ENCODE measurements at places on chromosomes 13 and 19. TPM values are rescaled to one million over a fixed set of nuclear protein-coding genes. Genes with fewer than 3 reads are reported as not detected.

Gene PRODH2
- not detected for total RNA-seq

DNA sequence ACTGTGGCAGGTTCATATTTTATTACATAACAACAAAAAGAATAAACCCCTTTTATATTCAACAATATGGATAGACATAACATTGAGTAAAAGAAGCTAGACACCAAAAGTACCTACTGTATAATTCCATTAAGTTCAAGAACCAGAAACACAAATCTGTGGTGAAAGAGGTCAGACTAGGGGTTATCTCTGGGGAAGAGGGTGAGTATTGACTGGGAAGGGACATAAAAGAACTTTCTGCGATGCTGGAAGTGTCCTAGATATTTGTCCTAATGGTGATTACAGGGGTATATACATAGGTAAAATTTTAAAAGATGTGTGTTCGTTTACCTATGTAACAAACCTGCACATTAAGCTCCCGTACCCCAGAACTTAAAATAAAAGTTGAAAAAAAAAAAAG is 103.0 kb downstream of the SUCLA2 start:
- no peaks in the 10 kb centered on the region for H3K27me3 ChIP-seq
- no peaks in the 10 kb centered on the region for H3K4me1 ChIP-seq
- no peak for DNase-seq

Gene METTL21C
- total RNA-seq = not detected

- no peak for DNase-seq
- H3K36me3 ChIP-seq = peaks cover 58% of the 10 kb centered on the region
- no peaks in the 10 kb centered on the region for H3K27me3 ChIP-seq
- H3K4me3 ChIP-seq = no peak overlapping the region
- H3K27ac ChIP-seq = no peak overlapping the region
These were observed 19.9 kb upstream of the GPR183 start for GRCh38 chr13:99327126-99327525.

GRCh38 chr13:42337808-42338600 is 66.1 kb downstream of the AKAP11 start:
- H3K36me3 ChIP-seq = no peaks in the 10 kb centered on the region
- DNase-seq = no peak
- H3K4me3 ChIP-seq = no peak overlapping the region
- H3K27ac ChIP-seq = peak overlapping the region; percentile 63

DNA sequence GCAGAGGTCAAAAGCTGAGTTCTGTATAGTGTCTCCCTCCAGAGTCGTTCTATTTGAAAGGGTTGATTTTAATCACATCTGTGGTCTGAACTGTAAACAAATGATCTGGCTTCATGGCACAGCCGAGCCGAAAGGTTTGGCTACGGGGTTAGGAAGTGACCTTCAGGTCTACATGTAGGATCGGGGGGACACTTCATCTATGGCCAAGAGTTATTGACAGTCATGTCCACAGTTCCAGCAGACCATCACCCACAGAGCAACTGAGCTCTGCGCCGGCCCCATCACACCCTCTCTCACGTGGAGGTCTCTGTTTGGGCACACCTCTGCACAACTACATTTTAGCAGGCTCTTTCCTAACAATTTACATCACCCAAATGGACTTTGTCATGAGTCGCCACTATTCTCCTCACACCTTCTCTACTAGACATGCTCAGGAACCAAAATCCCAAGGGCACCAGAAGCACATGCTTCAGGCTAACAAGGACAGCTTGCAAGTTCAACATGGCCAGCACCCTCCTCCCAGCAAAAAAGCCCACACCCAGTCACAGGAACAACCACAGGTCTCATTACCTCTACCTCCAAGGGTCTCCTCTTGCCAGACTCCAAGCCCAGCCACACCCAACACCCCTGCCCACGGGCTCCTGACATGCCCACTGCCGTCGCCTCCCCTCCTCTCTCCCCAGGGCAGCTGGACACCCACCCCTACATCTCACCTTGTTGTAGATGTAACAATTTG is 36.1 kb upstream of the EPHX3 start:
- H3K36me3 ChIP-seq = peaks cover 40% of the 10 kb centered on the region
- DNase-seq = no peak
- H3K4me1 ChIP-seq = peaks cover 21% of the 10 kb centered on the region
- H3K27ac ChIP-seq = peak overlapping the region; percentile 47
- H3K4me3 ChIP-seq = no peak overlapping the region
- H3K27me3 ChIP-seq = no peaks in the 10 kb centered on the region

DNA sequence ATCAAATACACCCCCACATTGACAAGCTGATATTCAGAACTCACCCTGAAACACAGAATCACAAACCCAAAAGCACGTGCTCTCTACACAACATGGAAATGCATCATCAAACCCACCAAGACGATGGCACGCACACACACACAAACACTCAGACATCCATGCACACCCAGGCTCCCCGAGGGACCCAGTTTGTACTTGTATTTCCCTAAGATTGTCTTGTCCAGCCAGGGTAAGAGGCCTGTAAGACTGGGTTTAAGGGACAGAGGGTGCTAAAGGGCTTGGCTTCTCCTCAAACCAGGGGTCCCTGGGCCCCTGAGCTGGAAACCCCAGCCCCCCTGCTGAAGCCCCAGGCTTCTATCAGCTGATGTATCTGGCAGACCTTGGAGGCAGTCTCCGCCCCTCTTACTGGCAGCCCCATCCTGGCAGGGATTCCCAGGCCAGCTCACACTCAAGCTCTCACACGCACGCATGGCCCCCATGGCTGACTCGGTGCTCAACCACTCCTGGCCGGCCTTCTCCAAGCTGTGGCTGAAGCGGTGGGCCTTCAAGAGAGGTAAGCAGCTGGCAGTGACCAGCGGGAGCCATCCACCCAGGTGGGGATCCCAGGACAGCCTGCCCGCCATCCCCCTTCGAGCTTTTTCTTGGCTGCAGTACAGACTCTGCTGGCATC is 6.5 kb downstream of the ARHGEF18 start:
- no peaks in the 10 kb centered on the region for H3K27me3 ChIP-seq
- peaks cover 37% of the 10 kb centered on the region for H3K36me3 ChIP-seq
- H3K4me1 ChIP-seq = peaks cover 56% of the 10 kb centered on the region
- no peak overlapping the region for H3K4me3 ChIP-seq
- peak overlapping the region; percentile 76 for H3K27ac ChIP-seq

GRCh38 chr19:10315335-10316214 is at the start of gene FDX2:
FDX2 (minus strand) TSS chr19:10316015; CDS start chr19:10315996, 19 bp downstream.
- peak within 1 kb of the TSS; percentile 77 for H3K27ac ChIP-seq
- H3K4me3 ChIP-seq = peak within 1 kb of the TSS; percentile 93
- DNase-seq = peak; percentile 95
- peaks cover 28% of the 10 kb centered on the region for H3K36me3 ChIP-seq
- no peaks in the 10 kb centered on the region for H3K27me3 ChIP-seq

Gene PLVAP
- total RNA-seq = not detected

DNA sequence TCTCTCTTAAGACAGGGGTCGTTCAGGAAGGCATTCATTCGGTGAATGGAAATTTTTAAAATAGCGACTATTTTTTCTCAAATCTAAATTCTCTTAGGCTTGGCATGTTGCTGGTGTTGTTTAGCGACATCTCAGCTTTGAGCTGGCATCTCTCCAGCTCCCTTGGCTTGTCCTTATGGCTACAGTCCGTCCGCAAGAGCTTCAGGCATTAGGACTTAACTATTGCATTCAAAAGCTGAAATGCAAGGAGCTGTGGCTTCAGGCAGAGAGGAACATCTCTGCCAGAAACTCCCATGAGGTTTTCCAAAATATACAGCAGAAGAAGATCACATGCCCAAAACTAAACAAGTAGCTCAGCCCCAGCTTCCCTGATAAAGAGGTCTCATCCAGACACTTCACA is 578.5 kb downstream of the EFNB2 start:
- no peaks in the 10 kb centered on the region for H3K4me1 ChIP-seq
- no peak overlapping the region for H3K27ac ChIP-seq
- H3K36me3 ChIP-seq = no peaks in the 10 kb centered on the region
- peaks cover 1% of the 10 kb centered on the region for H3K27me3 ChIP-seq
- H3K4me3 ChIP-seq = no peak overlapping the region

DNA sequence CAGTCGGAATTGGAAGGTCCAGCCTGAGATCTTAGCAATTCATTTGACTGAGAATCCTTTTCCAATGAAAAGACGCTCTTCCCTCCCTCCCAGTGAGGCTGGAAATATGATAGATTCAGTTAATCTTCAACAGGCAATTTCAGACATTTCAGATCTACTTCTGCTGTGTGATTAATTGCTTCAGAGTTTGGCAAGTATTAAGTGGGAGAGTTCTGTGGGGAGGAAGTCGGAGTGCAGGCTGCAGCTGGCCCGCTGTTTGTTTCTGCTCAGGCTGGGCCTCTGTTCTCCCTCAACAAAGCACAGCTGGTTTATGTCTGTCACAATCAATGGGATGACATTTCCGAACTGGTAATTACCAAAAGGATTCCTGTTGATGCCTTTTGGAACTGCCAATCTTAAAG is 178.2 kb downstream of the NDFIP2 start:
- H3K27me3 ChIP-seq = peaks cover 14% of the 10 kb centered on the region
- no peak overlapping the region for H3K27ac ChIP-seq
- H3K4me3 ChIP-seq = no peak overlapping the region
- no peak for DNase-seq
- no peaks in the 10 kb centered on the region for H3K36me3 ChIP-seq
- peaks cover 2% of the 10 kb centered on the region for H3K4me1 ChIP-seq

Gene CEACAM19
- total RNA-seq = 1.3 TPM

Gene CD33
- not detected for total RNA-seq

Gene U2AF1L4
- 42.5 TPM for total RNA-seq

DNA sequence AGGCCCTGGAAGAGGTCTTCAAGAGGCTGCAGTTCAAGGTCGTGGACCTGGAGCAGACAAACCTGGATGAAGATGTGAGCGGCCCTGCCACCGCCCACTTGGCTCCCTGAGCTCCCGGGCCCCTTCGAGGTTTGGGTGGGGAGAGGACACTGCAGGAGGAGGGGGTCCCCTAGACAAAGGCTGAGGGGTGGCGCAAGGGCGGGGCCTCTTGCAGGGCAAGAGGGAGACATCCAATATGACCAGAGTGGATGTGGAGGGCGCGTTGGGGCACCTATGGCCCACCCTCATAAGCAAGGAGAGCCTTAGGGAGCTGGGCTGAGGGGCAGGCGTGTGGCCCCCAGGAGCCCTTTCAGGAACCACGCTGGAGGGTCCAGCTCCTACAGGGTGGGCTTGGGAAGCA is 20.2 kb downstream of the NKPD1 start:
- H3K4me3 ChIP-seq = no peak overlapping the region
- no peaks in the 10 kb centered on the region for H3K27me3 ChIP-seq
- DNase-seq = no peak

GRCh38 chr13:58620176-58620575 is 988.6 kb downstream of the PCDH17 start:
- no peak overlapping the region for H3K4me3 ChIP-seq
- DNase-seq = no peak
- H3K27ac ChIP-seq = no peak overlapping the region

GRCh38 chr13:44498969-44499368 is 77.2 kb downstream of the TSC22D1 start:
- no peaks in the 10 kb centered on the region for H3K27me3 ChIP-seq
- no peak overlapping the region for H3K27ac ChIP-seq
- no peak for DNase-seq
- no peak overlapping the region for H3K4me3 ChIP-seq

GRCh38 chr13:31234729-31235128 is 35.0 kb downstream of the B3GLCT start:
- no peaks in the 10 kb centered on the region for H3K27me3 ChIP-seq
- no peak overlapping the region for H3K4me3 ChIP-seq
- no peak for DNase-seq
- no peaks in the 10 kb centered on the region for H3K4me1 ChIP-seq
- H3K27ac ChIP-seq = no peak overlapping the region

- DNase-seq = no peak
- peaks cover 6% of the 10 kb centered on the region for H3K36me3 ChIP-seq
- peaks cover 4% of the 10 kb centered on the region for H3K4me1 ChIP-seq
- no peak overlapping the region for H3K27ac ChIP-seq
- no peak overlapping the region for H3K4me3 ChIP-seq
These were observed 1.6 kb downstream of the ADGRE3 start for GRCh38 chr19:14673088-14673487.

DNA sequence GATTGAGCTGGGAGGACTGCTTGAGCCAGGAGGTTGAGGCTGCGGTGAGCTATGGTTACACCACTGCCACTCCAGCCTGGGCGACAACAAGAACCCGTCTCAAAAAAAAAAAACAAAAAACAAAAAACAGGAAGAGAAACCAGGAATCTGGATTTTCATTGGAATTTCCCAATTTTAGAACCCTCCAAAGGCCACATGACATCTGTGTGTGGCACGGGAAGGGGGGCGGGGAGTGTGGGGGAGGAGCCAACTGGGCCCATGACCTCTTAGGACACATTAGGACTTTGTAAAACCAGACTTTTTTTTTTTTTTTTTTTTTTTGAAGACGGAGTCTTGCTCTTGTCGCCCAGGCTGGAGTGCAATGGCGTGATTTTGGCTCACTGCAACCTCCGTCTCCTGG is 21.2 kb upstream of the MYDGF start:
- H3K27ac ChIP-seq = no peak overlapping the region
- H3K4me1 ChIP-seq = no peaks in the 10 kb centered on the region
- H3K4me3 ChIP-seq = no peak overlapping the region
- H3K36me3 ChIP-seq = peaks cover 14% of the 10 kb centered on the region
- H3K27me3 ChIP-seq = no peaks in the 10 kb centered on the region
- no peak for DNase-seq

GRCh38 chr13:98942997-98943396 is 34.9 kb downstream of the DOCK9 start:
- no peak overlapping the region for H3K4me3 ChIP-seq
- H3K27me3 ChIP-seq = no peaks in the 10 kb centered on the region
- no peak for DNase-seq
- H3K4me1 ChIP-seq = peaks cover 14% of the 10 kb centered on the region

DNA sequence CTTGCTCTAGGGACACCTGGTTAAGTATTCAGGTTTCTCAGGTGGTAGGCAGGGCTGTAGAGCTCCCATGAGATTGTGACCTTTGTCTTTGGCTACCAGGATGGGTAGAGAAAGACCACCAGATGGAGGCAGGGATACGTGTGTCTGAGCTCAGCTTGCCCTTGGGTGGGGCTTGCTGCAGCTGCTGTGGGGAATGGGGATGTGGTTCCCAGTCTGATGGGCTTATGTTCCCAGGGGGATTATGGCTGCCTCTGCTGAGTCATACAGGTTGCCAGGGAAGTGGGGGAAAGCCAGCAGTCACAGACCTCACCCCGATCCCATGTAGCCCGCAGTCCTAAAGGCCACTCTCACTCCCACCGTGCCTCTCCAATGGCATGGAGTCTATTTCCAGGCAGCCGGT is 659.9 kb upstream of the KLF12 start:
- no peaks in the 10 kb centered on the region for H3K36me3 ChIP-seq
- H3K27me3 ChIP-seq = peaks cover 19% of the 10 kb centered on the region
- no peak for DNase-seq
- H3K27ac ChIP-seq = no peak overlapping the region
- H3K4me1 ChIP-seq = no peaks in the 10 kb centered on the region

Gene KLK8
- total RNA-seq = not detected
